Omental fat pad (tissue), 4 donors: ENCODE measurements at places on chromosomes 2 and 18. TPM values are rescaled to one million over a fixed set of nuclear protein-coding genes. Genes with fewer than 3 reads are reported as not detected.

IL1RL2 gene
- total RNA-seq = 2.2 TPM

EIPR1 gene
- total RNA-seq = 18.5 TPM

RSAD2 gene
- 4.3 TPM for total RNA-seq

CARF gene
- total RNA-seq = 7.2 TPM

REG1A gene
- not detected for total RNA-seq
